ENCODE measurements at places on chromosomes 11 and 22. TPM values are rescaled to one million over a fixed set of nuclear protein-coding genes. Genes with fewer than 3 reads are reported as not detected.

The PEX26 gene
- total RNA-seq: 41.9 TPM

The OR10A2 gene
- not detected for total RNA-seq

The PATE4 gene
- total RNA-seq: not detected

The LZTR1 gene
- total RNA-seq: 62.0 TPM

DNA sequence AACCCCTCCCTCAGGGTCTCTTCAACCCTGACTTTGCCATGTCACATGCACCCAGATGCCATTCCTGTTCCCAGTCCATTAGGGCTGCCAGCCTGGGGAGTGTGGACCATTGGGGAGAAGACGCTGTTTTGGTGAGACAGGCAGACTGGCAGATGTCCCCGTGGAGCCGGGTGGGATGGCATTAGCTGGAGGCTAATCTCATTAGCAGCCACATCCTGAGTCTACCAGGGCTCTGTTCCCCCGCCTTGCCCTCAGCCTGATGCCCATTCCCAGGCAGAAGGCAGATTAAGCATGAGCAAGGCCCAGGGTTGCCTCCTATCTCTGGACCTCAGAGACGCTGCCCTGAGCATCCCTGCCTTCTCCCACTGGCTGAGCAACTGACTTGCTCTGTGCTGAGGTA, 46.4 kb upstream of the ALX4 start:
- no peak overlapping the region for H3K4me3 ChIP-seq
- H3K27ac ChIP-seq: no peak overlapping the region
- DNase-seq: no peak
- H3K36me3 ChIP-seq: no peaks in the 10 kb centered on the region
- no peaks in the 10 kb centered on the region for H3K4me1 ChIP-seq
- peaks cover 10% of the 10 kb centered on the region for H3K27me3 ChIP-seq

DNA sequence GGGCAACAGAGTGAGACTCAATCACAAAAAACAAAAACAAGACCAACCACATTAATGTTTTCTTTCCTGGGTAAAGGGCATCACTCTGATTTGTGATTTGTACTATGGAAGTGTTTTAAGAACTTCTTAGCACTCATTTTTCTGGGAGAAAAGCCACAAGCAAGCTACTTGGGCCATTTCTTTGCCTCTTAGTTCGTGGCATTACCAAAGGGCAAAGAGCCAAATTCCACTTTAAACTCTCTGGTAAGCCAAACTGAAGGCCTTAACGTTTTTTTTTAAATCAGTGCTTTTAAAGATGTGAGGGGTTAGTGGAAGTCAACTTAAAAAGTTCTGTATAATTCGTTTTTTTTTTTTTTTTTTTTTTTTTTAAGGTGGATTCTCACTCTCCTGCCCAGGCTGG, 36.9 kb downstream of the CAT start:
- no peak for DNase-seq
- peaks cover 5% of the 10 kb centered on the region for H3K27me3 ChIP-seq
- no peaks in the 10 kb centered on the region for H3K4me1 ChIP-seq

GRCh38 chr11:369336-370018, at the start of gene B4GALNT4:
Gene B4GALNT4, plus strand, starts transcription at chr11:369499. Its CDS starts 305 bp downstream, at chr11:369804.
- no peaks in the 10 kb centered on the region for H3K36me3 ChIP-seq
- peak within 1 kb of the TSS; percentile 46 for H3K4me3 ChIP-seq
- H3K27ac ChIP-seq: no peak within 1 kb of the TSS
- DNase-seq: no peak
- H3K27me3 ChIP-seq: peaks cover 20% of the 10 kb centered on the region

- no peaks in the 10 kb centered on the region for H3K4me1 ChIP-seq
- H3K27ac ChIP-seq: no peak overlapping the region
- no peak for DNase-seq
- H3K4me3 ChIP-seq: no peak overlapping the region
- peaks cover 10% of the 10 kb centered on the region for H3K27me3 ChIP-seq
Observed at GRCh38 chr11:119878990-119879389, 150.0 kb upstream of the NECTIN1 start.

DNA sequence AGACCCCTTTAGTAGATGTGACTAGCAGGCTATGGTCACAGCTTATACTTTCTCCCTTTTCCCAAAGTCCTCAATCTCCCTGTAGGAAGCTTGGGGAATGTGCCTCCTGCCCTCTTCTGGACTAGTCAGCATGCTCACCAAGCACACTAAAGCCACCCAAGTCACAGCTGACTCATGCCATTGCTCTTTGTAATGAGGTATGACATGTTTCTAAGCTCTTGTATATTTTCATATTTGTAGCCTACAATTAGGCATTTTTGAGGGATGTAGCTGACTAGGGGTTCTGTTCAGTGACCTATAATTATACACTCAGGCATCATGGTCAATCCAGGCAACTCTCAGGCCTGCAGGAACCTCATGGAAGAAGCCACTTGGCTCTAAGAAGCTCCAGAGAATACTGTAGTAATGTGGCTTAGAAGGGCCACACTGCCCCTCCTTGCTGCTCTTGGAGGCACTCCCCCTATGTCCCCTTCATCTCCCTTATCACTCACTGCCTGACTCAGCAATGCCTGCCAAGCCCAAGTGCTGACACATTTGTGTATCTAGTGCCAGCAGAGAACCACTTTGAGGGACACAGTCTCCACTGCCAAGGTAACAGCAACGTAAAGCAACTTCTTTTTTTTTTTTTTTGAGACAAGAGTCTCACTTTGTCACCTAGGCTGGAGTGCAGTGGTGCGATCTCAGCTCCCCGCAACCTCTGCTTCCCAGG, 86.2 kb downstream of the RPL27A start:
- no peak overlapping the region for H3K4me3 ChIP-seq
- peaks cover under 1% of the 10 kb centered on the region for H3K36me3 ChIP-seq
- peaks cover 68% of the 10 kb centered on the region for H3K4me1 ChIP-seq

- no peak overlapping the region for H3K27ac ChIP-seq
- no peaks in the 10 kb centered on the region for H3K4me1 ChIP-seq
- DNase-seq: no peak
- H3K27me3 ChIP-seq: no peaks in the 10 kb centered on the region
- peaks cover 40% of the 10 kb centered on the region for H3K36me3 ChIP-seq
Observed at GRCh38 chr11:66663741-66664296, 13.9 kb downstream of the RBM4B start.

GRCh38 chr22:49502126-49502826, 325.4 kb downstream of the BRD1 start:
- DNase-seq: peak; percentile 7
- no peaks in the 10 kb centered on the region for H3K4me1 ChIP-seq
- H3K27me3 ChIP-seq: no peaks in the 10 kb centered on the region
- H3K4me3 ChIP-seq: no peak overlapping the region

DNA sequence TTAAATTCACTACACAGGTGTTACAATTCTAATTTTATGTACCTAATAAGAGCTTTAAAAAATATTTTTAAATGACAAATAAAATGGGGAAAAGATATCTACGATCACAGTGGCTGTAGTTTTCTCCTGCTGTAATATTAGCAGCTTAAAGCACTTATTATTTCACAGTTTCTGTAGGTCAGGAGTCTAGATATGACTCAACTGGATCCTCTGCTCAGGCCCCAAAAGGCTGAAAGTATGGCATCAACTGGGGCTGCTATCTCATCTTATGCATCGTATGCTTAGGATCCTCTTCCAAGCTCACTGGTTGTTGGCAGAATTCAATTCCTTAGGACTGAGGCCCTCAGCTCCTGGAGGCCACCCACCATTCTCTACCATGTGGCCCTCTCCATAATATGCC, 12.8 kb downstream of the FBXO3 start:
- no peak overlapping the region for H3K4me3 ChIP-seq
- DNase-seq: no peak
- H3K36me3 ChIP-seq: peaks cover 14% of the 10 kb centered on the region
- H3K4me1 ChIP-seq: no peaks in the 10 kb centered on the region

DNA sequence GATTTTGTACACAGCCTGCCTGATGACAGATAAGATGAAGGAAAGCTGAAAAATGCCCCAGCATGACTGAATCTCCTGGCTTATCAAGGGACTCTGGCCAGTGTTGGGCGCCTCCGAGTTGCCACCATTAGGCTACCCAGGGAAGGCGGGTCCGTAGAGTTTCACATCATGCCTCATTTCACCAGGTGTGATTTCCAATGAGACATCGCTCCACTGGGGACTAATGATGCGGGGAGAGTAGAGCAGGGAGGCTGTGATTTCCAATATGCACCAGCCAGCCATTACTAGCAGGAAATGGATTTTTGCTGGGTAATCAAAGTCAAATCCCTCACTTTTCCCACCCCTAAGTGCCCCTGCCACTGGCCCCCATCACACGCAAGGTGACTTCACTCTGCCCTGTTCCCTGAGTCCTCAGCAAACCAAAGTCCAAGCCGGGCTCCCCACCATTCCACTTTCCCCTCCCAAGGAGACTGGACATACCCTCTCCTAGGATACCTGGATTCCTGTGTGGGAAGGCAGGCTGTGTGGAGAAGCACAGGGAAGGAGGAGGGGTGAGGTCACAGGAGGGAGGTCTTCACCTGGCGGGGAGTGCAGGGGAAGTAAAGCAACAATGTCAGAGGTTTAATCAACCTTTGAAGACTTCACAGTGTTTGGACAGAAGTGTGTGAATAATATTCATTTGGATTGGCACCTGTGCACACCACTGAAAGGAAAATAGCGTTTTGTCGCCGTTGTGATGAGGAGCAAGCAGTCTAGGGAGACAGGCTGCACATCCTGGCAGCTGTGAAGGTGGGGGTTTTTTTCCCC, 613.3 kb upstream of the CADM1 start:
- H3K27ac ChIP-seq: no peak overlapping the region
- no peaks in the 10 kb centered on the region for H3K36me3 ChIP-seq
- no peaks in the 10 kb centered on the region for H3K4me1 ChIP-seq
- H3K4me3 ChIP-seq: no peak overlapping the region
- no peaks in the 10 kb centered on the region for H3K27me3 ChIP-seq
- DNase-seq: no peak

DNA sequence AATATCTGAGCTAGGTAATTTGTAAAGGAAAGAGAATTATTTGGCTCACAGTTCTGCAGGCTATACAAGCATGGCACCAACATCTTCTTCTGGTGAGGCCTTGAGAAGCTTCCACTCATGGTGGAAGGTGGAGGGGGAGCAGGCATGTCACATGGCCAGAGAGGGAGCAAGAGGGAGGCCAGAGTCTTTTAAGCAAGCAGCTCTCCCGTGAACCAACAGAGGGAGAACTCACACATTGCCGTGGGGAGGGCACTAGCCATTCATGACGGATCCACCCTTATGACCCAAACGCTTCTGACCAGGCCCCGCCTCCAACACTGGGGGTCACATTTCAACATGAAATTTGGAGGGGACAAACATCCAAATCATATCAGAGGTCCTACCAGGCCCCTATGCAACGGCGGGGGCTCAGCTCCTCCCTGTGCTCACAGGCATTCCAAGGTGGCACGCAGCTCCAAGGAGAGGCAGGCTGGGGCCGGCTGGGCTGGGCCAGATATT, 4.6 kb downstream of the C11orf96 start:
- H3K36me3 ChIP-seq: no peaks in the 10 kb centered on the region
- peaks cover 15% of the 10 kb centered on the region for H3K4me1 ChIP-seq
- no peak for DNase-seq
- no peak overlapping the region for H3K4me3 ChIP-seq

DNA sequence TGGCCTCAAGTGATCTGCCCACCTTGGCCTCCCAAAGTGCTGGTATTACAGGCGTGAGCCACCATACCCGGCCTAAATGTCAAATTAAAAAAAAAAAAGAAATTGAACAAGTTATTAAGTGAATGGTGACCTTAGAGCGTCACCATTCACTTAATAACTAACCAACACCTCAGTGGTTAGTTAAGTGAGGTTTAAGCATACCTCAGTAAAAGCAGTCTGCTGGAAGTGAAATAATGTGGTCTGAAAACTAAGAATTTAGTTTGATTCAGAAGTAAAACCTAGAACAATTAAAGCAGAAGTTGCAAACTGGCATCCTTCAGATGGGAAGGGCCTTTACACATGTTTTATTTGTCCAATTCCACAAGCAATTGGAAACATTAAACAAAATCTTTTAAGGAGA, 71.5 kb downstream of the FCHSD2 start:
- no peaks in the 10 kb centered on the region for H3K27me3 ChIP-seq
- no peaks in the 10 kb centered on the region for H3K36me3 ChIP-seq
- no peak overlapping the region for H3K4me3 ChIP-seq
- no peak for DNase-seq

Measured in astrocyte (in vitro differentiated cells and primary cell).